ENCODE measurements at places on chromosomes 16 and 17.

GRCh38 chr16:85256190-85256739, 144.0 kb upstream of the CIBAR2 start:
- no peak for DNase-seq

- no peak for DNase-seq
Measured at GRCh38 chr17:1267471-1267943, 2.7 kb upstream of the BHLHA9 start.

DNA sequence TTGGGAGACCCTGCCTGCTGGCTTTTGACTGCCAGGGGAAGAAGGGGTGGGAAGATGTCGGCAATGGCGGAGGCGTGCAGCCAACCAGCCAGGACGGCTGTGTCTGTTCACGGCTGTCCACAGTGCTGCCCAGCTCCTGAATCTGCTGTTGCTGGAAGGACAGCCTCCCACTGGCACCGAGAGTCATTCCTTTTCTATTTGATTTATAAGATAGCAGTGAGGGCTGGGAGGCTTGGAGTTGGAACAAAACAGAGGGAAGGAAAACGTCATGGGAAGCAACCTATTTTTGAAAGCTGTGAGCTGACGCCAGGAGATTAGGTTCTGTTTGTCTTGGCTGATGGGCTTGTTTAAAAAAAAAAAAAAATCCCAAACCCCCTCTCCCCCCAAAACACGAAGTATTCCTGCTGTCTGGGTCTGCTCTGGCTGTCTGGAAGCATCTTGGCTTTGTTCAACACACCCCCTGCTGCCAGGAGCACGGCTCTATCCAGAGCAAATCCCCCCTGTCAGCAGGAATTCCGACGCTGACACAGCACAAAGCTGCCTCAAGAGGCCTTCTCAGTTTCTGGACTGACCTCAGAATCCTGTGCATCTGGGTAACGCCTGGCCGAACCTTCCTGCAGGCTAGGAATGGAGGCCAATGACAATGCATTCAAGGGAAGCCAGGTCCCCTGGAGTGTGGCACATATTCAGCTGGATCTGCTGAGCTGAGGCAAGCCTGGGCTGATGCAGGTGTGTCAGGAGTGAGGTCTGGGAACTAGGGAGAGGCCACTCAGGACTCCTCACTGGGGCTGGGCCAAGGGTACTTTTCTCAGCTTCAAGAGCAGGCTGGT, 41.0 kb upstream of the SREBF1 start:
- peak; percentile 73 for DNase-seq

- DNase-seq = no peak
Measured at GRCh38 chr16:66266436-66267291, 99.8 kb upstream of the CDH5 start.

DNA sequence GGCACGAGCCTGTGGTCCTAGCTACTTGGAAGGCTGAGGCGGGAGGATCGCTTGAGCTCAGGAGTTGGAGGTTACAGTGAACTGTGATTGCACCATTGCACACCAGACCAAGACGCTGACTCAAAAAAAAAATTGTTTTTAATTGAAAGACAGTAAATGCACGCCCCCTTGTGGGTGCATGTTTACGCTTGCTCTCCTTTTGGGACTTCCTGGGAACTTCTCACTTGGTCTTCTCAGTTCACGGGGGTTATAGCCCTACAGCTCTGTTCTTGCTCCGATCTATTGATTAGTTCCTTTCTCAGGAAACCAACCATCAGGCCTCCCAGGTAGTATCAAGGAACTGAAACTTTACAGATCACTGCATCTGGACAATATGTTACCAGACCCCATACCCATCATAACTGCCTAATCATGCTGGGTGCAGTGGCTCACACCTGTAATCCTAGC, 14.2 kb upstream of the RIPOR1 start:
- DNase-seq = peak; percentile 74

DNA sequence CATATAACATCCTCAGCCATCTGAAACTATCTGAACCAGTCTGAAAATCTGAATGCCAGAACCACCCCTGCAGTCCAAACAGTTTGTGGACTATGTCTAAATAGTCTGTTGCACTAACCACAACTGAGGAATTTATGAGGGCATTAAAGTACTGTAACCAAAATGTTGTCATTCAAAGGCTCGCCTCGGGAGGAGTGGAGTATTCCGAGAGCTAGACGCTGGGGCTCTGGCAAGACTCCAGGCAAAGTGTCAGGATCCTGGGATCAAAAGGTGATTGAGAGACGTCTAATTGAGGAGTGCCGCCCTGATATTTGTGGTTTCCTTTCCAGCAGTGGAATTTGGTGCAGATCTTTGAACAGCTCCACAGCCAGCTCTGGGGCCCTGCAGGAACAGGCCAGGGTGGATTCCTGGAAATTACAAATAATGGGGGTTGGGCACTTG, 142.9 kb upstream of the MYOCD start:
- peak; percentile 33 for DNase-seq

GRCh38 chr17:20954794-20955193, 88.0 kb downstream of the USP22 start:
- DNase-seq = no peak

GRCh38 chr17:82936768-82937171, 96.9 kb upstream of the ZNF750 start:
- DNase-seq = peak; percentile 13

Data from left colon (tissue), 2 donors.